M059J (cell line): ENCODE measurements at places on chromosomes 6 and 20. TPM values are rescaled to one million over a fixed set of nuclear protein-coding genes. Genes with fewer than 3 reads are reported as not detected.

The OPN5 gene
- not detected in 2 replicates for total RNA-seq

The OTOR gene
- not detected in 2 replicates for total RNA-seq

The TRAM2 gene
- total RNA-seq = 116 and 176 TPM in 2 replicates

The HFE gene
- total RNA-seq = 16.9 and 20.6 TPM in 2 replicates

GRCh38 chr6:130306377-130306776, 59.4 kb upstream of the TMEM200A start:
- peak; percentile 47 for DNase-seq

- DNase-seq = no peak
Observed at GRCh38 chr6:120202878-120203277, 853.3 kb upstream of the MAN1A1 start.

DNA sequence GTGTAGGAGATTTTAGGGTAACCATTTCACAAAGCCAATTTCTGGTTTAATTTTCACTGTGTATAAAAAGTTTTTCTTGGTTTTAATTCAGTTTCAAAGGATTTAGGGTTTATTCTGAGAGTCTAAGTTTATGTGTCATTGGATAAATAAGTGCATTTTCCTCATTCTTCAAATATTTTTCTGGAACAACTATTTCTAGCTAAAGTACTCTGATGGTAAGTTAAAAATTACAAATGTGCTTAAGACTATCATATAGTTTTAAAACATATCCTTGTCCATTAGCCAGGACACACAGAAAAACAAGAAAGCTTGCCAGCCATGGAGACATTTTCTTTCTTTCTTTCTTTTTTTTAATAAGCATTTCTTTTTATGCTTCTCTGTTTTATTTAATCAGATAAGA, 333.0 kb downstream of the RFPL4B start:
- DNase-seq = no peak

DNA sequence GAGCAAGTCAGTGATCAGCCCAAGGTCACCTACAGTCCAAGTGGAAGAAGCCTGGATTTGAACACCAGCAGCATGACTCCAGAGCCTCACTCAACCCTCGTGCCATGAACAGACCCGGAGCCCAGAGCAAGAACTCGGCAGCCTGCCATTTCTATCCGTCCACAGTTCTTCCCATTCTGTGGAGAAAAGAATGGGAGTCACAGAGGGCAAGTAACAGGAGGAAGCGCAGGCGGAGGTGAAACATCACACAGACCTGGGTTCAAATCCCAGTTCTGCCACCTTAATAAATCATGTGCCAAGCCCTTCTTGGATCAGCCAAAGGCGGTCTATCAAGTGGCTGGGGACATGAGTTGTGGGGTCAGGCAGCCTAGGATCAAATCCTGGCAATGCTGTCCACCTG, 4.3 kb downstream of the PREX1 start:
- no peak for DNase-seq

DNA sequence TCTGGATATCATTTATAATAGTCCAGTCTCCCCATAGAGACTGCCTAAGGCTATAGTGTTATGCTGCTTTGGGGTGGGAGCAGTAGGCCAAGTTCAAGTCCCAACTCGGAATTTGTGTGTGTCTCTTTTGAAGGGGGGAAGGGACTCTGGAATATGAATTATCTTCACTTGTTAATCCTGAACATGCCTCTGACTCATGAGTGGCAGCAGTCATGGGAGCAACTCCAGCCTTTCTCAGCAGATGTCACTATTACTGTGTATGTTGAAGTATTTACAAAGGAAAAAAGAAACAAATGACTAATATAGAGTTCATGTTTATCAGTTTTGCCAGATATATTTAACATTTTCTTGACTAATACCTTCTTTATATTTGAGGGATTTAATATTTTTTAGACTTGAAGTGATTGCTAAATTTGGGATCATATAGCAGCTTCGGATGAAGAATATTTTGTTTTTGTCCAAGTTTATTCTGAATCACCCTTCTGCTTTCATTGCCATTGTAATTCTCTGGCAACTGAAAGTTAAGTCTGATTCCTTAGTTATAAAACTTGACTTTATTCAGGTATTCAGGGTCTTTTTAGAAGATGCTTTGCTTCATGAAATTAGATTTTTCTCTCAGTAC, 23.4 kb downstream of the FAM217A start:
- DNase-seq = peak; percentile 89
